CD14-positive monocyte (primary cell): ENCODE measurements at places on chromosomes 6 and 20. TPM values are rescaled to one million over a fixed set of nuclear protein-coding genes. Genes with fewer than 3 reads are reported as not detected.

BEND6 gene
- not detected for polyA plus RNA-seq

TMEM74B gene
- not detected in 2 replicates for polyA plus RNA-seq

HCRTR2 gene
- polyA plus RNA-seq, result not detected

EPPIN gene
- polyA plus RNA-seq, result not detected in 2 replicates

YIPF3 gene
- 112 TPM for polyA plus RNA-seq

LY86 gene
- 609 TPM for polyA plus RNA-seq

HTR1B gene
- polyA plus RNA-seq, result not detected in 2 replicates

BYSL gene
- 4.2 and 5.8 TPM in 2 replicates for polyA plus RNA-seq

IL20RA gene
- not detected for polyA plus RNA-seq

SNX21 gene
- 11.2 TPM for polyA plus RNA-seq

SCRT2 gene
- not detected for polyA plus RNA-seq

NOX3 gene
- polyA plus RNA-seq, result not detected

TMEM14B gene
- 185 TPM for polyA plus RNA-seq

MEI4 gene
- polyA plus RNA-seq, result not detected

SLC44A4 gene
- polyA plus RNA-seq, result not detected

IRF4 gene
- polyA plus RNA-seq, result 5.5 and 13.6 TPM in 2 replicates

ITPA gene
- 57.0 TPM for polyA plus RNA-seq

PPP1R14C gene
- 0.05 and 0.11 TPM in 2 replicates for polyA plus RNA-seq

RFX6 gene
- not detected for polyA plus RNA-seq

COX4I2 gene
- polyA plus RNA-seq, result not detected in 2 replicates

FNDC11 gene
- not detected for polyA plus RNA-seq

LRRC73 gene
- polyA plus RNA-seq, result not detected

AVP gene
- polyA plus RNA-seq, result not detected

GPLD1 gene
- not detected for polyA plus RNA-seq

BPIFB1 gene
- polyA plus RNA-seq, result not detected

TUBB2A gene
- polyA plus RNA-seq, result 66.6 and 74.3 TPM in 2 replicates

OPRM1 gene
- polyA plus RNA-seq, result not detected

TRIM38 gene
- polyA plus RNA-seq, result 8.0 TPM

SLC9A8 gene
- polyA plus RNA-seq, result 3.0 TPM

LRRN4 gene
- not detected for polyA plus RNA-seq

BPIFB2 gene
- not detected for polyA plus RNA-seq

CNKSR3 gene
- not detected for polyA plus RNA-seq

RHAG gene
- not detected in 2 replicates for polyA plus RNA-seq

CRIP3 gene
- polyA plus RNA-seq, result 1.2 TPM

FIG4 gene
- 53.7 TPM for polyA plus RNA-seq

CGAS gene
- 6.7 TPM for polyA plus RNA-seq

GLP1R gene
- polyA plus RNA-seq, result not detected in 2 replicates

ADGRG6 gene
- 0.06 and 0.31 TPM in 2 replicates for polyA plus RNA-seq

DUSP15 gene
- not detected for polyA plus RNA-seq

HIVEP1 gene
- polyA plus RNA-seq, result 2.7 TPM

LTB gene
- 25.5 TPM for polyA plus RNA-seq
